ENCODE measurements at places on chromosomes 12 and 14. TPM values are rescaled to one million over a fixed set of nuclear protein-coding genes. Genes with fewer than 3 reads are reported as not detected.

EXOC3L4 gene
- 1.5 TPM for total RNA-seq

PAPLN gene
- total RNA-seq: 4.0 TPM

SLC16A7 gene
- total RNA-seq: 0.05 TPM

TSPAN19 gene
- total RNA-seq: not detected

PTGER2 gene
- total RNA-seq: 4.2 TPM

WIF1 gene
- not detected for total RNA-seq

TAS2R42 gene
- not detected for total RNA-seq

ALDH1L2 gene
- total RNA-seq: 4.7 TPM

MYH6 gene
- total RNA-seq: 0.11 TPM

CD163L1 gene
- total RNA-seq: 0.23 TPM

FITM1 gene
- total RNA-seq: not detected

SLC5A8 gene
- total RNA-seq: not detected

CBLN3 gene
- total RNA-seq: 0.84 TPM

RD3L gene
- total RNA-seq: not detected

ATN1 gene
- 38.8 TPM for total RNA-seq

SLC25A21 gene
- total RNA-seq: 0.53 TPM
